ENCODE measurements at places on chromosomes 1 and 21.

DNA sequence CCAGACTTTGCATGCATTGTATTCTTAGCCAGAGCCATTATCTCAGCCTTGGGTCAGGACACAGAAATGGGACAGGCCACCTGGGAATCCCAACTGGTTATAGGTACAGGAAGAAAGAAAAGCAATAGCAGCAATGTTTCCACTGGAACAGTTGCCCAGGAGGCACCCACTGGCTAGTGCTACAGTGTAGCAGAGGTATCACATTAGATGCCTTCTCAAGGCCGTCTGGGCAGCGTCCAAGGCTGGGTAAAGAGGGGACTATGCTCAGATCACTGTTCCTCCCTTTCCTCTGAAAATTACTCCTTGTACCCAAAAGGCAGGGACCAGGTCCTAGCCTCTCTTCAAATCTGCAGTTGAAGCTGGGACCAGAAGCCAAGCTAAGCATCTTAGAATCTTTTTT, 2.6 kb downstream of the CREB3L4 start:
- DNase-seq: no peak

DNA sequence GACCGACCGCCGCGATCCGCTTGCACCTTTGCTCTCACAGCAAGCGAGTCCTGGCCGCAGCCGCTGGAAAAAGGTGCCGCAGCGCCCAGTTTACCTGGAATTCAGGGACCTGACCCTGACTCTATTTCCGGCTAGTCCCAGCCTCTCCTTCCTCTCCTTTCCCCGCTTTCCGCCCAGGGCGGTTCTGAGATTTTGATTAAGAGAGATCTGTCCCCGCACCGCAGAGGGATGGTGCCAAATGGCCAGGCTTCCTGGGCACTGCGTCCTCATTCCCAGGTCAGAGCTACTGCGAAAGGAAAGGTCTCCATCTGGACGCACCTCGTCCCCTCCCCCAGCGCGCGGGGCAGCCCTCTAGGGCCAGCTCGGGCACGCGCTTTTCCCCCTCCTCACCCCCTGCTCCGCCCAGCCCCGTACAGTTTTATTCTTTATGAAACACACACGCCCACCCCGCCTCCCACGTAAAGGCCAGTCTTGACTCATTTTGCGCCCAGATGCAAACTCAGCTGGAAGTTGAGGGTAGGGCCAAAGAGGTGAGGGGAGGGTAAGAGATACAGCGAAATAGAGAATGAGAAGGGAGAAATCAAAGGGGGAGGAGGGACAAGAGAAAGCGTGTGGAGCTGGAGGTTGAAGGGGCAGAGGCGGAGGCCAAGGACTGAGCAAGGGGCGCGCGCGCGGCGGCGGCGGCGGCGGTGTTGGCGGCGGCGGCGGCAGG, 411.8 kb upstream of the ESRRG start:
- DNase-seq: no peak

DNA sequence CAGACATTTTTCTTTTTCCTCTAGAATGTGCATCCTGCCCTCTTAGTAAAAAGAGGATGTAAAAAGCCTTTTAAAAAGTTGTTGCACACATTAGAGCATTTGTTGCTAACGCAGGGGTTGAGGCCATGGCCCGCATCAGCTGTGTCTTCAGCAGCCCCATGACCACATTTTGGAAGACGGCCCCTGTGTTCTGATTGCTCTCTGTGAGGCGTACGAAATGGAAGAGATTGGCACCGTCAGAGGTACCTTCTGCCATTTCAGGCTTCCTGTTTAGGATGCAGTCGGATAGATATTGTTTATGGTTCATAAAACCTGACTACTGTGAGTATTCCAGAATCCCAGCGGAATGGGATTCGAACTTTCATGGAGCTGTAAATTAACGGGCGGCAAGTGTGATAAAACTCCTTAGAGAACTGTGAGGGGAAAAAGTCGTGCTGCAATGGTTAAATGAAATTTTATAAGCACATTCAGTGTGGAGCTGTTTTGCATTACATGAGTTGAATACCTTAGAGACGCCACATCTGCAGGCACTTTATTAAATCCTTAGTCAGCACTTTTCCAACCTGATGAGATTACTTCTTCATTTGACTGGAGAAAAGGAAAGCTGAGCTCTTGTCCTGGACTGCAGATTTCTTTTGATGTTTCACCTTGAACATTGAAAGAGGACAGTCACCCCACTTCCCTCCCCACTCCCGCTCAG, 273.9 kb downstream of the TM2D1 start:
- no peak for DNase-seq

GRCh38 chr1:184329245-184329953, 57.4 kb upstream of the C1orf21 start:
- DNase-seq: no peak

DNA sequence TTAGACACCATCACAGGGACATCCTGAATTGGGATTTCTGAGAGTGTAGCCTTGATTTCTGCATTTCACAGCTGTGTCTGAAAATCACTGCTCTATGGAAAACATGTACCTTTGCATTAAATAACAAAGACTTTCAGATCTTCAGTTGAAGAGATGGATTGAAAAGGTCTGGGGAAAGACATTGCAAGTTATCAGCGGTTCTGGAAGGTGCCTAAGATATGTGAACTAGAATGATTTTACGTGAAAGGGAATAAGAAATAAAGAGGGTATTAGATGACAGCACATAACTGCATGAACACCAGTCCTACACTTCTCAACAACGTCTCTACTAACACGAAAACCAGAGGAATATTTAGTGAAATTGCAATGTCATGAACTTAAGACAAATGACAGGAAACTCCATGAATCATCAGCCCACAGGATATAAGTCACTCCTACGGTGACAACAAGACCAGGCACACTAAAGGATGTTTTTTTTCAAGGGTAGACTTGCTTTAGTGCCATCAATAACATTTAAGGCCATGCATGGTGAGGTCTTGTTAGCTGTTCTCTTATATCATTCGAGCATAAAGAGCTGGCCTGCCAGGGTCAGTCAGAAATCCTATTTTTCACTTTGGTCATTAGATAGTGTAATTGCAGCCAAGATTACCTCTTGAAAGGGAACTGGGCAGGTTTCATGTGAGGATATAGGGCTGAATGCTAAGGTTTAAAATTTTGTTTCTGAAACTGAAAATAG, 283.1 kb downstream of the GRIK1 start:
- DNase-seq: no peak

DNA sequence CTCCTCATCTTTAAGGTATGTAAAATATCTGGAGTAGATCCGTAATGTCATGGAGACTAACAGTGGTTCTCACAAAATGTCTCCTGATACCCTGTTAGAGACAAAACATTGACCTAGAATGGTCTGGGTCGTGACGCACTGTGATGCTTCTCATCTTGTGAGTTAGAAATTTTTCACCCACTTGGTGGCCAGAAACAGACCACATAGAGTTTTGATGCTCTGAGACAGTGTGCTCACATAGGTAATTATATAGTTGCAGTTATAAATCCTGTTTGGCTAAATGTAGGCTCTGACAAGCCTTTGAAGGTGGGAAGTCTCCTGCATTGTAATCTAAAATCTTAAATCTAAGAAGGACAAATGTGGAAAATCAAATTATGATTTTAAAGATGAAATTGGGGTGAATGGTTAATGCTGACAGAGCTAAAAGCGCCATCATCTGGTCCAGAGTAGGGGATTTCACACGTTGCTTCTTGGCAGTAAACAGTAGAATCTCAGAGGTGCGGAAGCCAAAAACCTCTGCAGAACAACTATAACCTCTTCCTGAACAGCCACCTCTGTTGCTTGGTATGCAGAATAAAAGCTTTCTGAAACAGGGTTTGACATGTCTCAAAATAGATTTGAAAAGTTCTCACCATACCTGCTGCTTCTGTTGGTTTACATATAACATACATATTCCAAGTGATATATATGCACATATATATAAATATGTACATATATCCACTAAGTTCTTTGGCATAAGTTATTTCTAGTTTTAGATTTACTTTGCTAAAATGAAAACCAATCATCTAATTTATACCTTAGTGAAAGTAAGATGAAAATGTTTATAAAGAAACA, 17.1 kb downstream of the RPAP2 start:
- no peak for DNase-seq
